ENCODE measurements at places on chromosomes 3 and 15.

- DNase-seq, result no peak
Measured at GRCh38 chr3:46162975-46163555, 45.0 kb downstream of the CCR1 start.

GRCh38 chr3:182399978-182400737 is 393.1 kb upstream of the ATP11B start:
- peak; percentile 6 for DNase-seq

DNA sequence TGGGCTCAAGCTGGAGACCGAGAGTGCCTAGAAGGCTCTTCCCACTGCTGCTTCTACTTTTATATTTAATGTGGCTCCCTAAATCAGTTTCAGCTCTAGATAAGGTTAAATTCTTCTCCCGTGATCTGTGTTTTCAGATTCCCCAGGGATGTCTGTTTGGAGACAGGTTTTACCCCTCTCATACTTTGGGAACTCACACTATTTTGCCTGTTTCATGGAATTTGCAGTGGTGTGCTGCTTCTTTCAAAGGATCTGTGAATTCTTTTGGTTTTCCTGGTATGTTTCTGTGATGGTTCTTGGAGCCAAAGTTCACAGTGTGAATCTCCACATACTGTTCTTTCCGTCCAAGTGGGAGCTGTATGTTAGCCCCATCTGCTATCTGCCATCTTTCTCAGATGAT is 238.3 kb upstream of the SLITRK3 start:
- DNase-seq, result no peak

GRCh38 chr3:99249627-99250026 is 348.1 kb upstream of the DCBLD2 start:
- DNase-seq, result no peak

- DNase-seq, result no peak
Measured at GRCh38 chr3:142127941-142128658, 21.2 kb downstream of the TFDP2 start.

- no peak for DNase-seq
Measured at GRCh38 chr3:121942116-121942786, 48.0 kb downstream of the SLC15A2 start.

GRCh38 chr3:44955917-44956316 is 20.1 kb downstream of the ZDHHC3 start:
- no peak for DNase-seq

- DNase-seq, result no peak
Measured at GRCh38 chr15:79349525-79349924, 38.6 kb downstream of the TMED3 start.

DNA sequence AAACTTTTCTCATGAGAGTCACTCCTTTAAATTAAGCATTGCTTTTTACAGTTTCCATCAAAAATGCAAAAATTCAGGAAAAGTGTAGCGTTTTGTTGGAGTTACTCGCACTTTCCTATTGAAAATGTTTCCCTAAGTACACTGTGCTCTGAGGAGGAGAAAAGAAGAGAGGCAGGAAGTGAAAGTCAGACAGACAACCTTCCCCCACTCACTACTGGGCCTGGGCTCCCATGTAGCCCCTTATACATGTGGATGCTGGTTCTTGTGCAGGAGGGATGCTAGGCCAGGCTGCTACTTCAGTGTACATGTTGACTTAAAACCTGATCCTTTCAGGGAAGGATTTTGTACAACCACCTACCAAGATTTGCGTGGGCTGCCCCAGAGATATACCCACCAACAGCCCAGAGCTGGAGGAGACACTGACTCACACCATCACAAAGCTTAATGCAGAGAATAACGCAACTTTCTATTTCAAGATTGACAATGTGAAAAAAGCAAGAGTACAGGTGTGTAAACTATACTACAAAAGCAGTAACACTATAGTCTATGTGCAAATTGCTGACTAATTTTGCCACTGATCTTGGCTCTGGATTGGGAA is 15.1 kb downstream of the KNG1 start:
- no peak for DNase-seq

All from fibroblast of skin of back (primary cell).